Activated CD4-positive, alpha-beta T cell treated with anti-CD3 and anti-CD28 coated beads, Interleukin-2, amount 50 U/mL, for 1 hour (primary cell): ENCODE measurements at places on chromosomes 12 and 14.

GRCh38 chr12:113582521-113583218 is 111.0 kb upstream of the LHX5 start:
- no peak for DNase-seq

DNA sequence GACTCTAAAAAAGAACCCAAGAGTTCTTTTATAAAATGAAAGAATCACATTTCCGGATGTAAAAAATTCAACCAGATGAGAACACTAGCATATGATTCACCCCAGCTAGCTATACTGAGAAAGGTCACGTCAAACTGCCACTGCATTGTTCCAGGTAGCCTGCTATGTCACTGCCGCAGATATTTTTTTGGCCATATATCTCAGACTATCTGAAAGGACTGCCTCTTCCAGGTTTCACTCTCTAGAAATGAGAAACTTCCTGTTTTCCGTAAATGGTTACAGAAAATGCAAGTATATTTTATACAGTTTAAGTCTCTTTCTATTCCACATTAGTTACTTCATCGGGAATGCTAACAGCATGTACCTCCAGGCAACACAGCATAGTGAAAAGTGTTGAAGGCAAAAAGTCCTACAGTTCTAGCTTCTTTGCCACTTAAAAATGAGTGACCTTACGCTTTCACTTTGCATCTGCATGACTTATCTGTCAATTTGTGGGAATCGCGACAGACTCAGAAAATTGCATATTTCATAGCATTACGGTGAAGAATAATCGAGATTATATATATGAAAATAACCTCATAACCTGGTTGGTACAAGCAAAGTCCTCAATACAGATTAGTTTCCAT is 105.2 kb downstream of the MED13L start:
- no peak for DNase-seq

- DNase-seq, result no peak
Measured at GRCh38 chr14:91339671-91340369, 77.8 kb downstream of the CCDC88C start.

GRCh38 chr12:26520869-26521268 is 312.1 kb downstream of the ITPR2 start:
- no peak for DNase-seq

GRCh38 chr14:102540315-102541028 is 30.9 kb upstream of the ANKRD9 start:
- no peak for DNase-seq

DNA sequence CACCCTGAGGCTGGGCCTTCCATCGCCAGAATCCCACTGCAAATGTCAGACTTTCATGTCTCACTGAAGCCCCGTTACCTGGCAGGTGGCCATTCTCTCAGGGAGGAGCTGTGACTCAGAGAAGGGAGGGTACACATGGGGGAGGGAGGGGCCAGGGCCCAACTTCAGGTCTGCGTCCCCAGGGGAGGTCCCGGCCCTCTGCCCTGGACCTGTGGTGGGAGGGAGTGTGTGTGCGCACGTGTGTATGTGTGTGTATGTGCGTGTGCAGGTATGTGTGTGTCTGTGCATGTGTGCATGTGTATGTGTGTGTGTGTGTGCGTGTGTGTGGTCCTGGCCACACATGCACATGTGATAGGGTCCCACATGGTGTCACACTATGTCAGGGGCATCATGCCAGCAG is 50.9 kb downstream of the MVK start:
- DNase-seq, result no peak

DNA sequence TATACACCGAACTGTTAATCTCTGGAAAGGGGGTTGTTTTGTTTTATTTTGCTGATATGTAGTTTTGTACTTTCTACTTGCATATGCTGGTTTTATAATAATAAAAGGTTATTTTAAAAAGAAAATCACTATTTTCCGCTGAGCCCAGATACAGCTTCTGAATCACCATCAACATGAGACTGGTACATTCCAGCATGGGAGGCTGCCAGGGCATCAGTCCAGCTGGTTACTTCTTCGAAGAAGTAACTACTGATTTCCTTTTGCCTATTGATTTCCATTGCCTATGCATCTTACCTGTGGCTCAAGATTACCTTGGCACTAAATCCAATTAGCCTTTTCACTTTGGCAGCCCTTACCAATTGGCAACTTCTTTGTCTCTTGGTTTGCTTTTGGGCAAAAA is 11.7 kb upstream of the OSBPL8 start:
- DNase-seq, result no peak

DNA sequence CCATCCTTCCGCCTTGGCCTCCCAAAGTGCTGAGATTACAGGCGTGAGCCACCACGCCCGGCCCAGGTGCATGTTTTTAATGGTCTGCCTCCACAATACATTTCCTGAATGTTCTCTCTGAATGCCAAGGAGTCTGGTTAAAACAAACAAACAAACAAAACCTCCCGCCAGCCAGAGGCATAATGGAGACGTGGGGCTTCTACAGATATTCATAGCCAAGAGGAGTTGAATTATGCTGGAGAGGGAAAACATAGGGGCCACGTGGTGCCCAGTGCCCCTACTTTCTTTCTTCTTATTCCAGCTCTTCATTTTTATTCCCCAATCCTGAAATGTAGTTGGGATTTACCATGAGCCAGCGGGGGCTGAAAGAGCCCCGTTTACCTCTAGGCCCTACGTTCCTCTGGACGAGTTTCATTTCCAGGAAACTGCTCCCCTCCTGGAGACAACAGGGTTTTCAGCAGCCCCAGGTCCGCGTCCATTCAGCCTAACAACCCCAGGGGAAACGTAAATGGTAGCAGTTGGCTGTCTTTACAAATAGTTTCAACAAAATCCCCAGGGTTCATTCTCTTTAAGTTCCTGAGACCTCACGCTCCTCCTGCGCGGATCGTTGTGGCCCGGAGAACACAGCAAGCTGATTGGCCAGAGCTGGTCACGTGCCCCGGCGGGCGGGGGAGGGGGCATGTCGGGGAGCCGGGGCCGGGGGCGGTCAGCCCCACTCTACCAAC is 108.5 kb upstream of the ESRRB start:
- DNase-seq, result no peak

GRCh38 chr12:28527631-28528249 is 337.5 kb downstream of the CCDC91 start:
- DNase-seq, result no peak

GRCh38 chr12:48054955-48055821 is 50.7 kb downstream of the SENP1 start:
- DNase-seq, result no peak

DNA sequence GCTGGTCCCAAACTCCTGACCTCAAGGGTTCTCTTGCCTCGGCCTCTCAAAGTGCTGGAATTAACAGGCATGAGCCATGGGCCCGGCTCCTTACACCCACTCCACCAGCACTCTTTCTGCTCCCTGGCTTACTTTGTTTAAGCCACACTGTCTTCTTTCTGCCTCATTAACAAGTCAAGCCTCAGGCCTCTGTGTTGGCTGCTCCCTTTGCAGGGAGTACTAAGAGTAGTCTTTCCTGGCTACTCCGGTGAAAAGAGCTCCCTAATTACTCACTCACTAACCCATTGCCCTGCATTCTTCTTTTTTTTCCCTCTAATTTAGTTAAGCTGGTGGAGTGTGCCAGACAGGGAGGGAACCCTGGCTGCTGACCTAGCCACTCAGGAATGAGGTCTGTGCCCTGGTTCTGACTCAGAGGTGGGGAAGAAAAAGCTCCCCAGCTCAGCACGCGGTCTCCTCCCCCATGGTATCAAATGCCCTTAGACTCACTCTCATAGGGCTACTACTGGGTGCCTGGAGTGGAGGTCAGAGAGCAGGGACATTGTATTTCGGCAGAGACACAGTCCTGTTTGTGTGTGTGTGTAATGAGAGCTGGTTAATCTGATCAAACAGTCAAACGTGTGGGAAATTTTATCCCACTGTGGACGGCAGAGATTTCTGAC is 19.8 kb downstream of the GALNT6 start:
- no peak for DNase-seq

DNA sequence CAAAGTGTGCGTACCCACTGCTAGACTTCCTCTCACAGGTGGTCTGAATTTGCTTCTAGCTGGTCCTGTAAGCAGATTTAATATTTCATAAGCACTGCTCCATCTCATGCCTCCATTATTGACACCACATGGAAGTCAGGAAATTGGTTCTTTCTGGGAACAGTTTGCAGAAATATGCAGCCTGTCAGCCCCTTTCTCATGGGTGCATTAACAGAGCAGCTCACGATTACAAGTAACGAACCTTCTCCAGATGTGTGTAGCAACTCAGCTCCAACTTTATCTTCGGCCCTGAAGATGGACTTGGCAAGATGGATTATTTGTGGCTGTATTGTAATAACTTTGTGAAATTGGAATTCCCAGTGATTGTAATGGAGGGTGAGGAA is 214.5 kb upstream of the DDHD1 start:
- no peak for DNase-seq

DNA sequence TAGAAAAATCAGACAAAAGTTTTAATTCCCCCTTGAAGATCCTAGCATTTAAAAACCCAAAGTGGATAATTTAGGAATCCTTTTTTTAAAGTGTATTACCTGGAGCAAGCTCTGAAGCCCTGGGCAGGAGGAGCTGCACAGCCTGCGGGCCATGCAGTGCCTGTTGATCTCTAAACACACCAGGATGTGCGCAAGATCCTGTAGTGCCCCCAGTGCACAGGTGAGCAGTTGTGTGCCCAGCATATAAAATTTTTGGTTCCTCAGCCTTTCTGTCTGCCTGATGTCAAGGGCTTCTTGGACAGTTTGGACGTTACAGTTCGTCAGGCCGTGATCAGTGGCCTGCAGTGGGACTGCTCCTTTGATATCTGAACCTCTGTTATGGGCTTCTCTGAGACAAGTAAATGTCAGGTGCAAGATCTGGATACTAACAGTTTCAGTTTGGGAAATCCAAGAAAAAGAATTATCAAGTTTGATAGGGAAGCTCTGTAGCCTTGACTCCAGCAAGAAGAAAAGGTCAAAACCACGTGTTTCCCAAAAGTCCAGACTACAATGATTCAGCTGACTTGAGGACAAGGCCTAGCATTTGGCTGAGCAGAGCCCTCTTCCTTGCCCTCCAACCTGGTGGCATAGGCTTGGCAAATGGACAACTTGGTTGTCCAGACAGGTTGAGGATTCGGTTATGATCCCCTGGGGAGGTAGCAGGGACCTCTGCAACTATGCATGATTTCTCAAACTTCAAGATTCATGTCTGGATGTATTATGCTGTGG is 1.0 kb downstream of the ATXN7L3B start:
- DNase-seq, result peak; percentile 42

GRCh38 chr12:106974511-106974910 is 12.4 kb downstream of the MTERF2 start:
- no peak for DNase-seq

GRCh38 chr14:95519699-95520098 is 3.2 kb upstream of the SYNE3 start:
- DNase-seq, result peak; percentile 67

- no peak for DNase-seq
Measured at GRCh38 chr12:124599074-124599999, 31.9 kb upstream of the NCOR2 start.

DNA sequence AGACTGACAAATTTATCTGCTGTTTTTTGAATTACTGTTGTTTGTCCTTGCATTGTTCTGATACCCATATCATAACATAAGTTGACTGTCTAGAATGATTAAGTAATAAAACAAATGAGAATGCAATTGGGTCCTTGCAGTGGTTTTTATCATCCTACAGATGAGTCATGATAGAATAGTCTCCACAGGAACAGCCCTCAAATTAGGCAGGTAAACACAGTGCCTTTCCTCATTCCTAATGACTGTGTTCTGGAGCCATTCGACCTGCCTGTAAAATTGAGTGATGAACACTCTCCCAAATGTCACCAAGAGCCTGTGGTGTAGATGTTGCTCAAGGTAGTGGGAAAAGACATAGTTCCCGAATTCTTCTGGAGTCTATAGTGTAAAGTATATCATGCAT is 12.3 kb downstream of the NKX2-8 start:
- no peak for DNase-seq

DNA sequence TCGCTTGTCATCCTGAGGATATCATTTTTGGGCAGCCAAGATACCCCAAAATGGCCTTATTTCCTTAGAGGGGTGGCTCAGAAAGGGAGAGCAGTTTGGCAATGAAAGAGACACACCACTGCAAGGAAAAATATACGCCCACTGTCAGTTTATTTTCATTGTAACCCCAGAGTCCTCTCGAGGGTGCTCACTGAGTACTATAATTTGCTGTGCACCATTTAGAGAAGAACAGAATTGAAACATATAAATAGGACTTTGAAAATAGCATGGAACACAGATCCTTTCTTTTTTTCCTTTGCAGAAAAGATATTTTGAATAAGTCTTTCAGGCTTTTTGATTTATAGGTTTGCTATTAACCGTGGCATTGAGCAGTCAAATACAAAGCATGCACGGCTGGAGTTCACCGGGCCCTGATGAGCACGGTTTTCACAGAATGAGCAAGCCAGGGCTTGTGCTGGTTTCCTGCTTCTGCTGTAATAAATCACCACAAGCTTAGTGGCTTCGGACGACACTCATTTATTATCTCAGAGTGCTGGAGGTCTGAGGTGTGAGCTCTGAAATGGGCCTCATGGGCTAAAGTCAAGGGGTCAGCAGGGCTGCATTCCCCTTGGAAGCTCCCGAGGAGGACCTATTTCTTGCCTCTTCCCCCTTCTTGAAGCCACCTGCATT is 152.3 kb downstream of the ZNF664 start:
- no peak for DNase-seq

DNA sequence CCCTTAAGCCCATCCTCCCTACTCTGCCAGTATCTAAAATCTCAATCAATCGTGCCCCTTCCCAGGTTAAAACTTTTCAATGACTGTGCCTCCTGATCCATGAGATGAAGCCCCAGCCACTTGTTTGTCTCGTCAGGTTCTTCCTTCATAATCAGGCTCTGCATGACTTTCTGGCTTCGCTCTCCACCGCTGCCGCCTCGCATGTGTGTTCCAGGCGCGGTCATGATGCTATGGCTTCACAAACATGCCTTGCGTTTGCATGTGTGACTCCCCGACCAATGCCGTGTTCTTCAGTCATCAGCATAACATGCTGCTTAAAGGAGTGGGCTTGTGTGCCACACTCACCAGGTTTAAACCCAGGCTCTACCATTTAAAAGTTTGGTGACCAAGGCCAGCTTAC is 5.0 kb upstream of the C1RL start:
- DNase-seq, result no peak

DNA sequence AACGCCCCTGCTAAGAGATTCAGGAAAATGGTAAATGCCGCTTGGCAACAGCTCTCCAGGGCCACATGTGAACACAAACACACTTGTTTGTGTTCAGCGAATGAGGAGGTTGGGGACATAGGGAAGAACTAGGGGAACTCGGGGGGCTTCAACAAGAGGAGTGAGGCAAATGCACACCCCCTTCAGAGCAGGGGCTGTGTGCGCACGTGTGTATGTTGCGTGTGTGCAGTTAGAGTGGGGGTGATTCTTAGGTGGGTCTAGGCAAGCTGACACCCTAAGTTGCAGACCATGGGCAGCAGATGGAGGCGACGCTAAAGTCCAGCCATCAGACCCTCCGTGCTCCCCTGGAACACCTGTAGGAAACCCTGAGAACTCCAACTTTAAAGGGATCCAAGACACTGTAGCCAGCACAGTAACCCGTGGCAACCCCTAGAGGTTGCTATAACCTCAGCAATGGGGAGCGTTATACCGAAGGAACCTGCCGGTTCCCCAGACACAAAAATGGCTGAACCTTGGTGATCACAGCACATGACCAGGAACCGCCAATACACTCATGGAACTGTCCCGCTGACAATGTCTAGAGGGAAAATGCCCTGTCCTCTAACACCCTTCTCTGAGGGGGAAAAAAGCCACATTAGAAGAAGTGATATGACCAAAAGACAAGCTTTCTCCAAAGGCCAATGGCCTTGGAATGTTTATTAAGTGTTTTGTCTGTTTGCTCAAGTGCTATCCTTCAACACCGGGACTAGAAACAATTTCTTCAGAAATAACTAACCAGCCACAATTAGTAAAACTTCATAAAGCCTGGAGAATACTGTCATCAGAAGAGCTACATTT is 86.5 kb upstream of the CEP83 start:
- no peak for DNase-seq
